ENCODE measurements at places on chromosomes 16 and 17.

DNA sequence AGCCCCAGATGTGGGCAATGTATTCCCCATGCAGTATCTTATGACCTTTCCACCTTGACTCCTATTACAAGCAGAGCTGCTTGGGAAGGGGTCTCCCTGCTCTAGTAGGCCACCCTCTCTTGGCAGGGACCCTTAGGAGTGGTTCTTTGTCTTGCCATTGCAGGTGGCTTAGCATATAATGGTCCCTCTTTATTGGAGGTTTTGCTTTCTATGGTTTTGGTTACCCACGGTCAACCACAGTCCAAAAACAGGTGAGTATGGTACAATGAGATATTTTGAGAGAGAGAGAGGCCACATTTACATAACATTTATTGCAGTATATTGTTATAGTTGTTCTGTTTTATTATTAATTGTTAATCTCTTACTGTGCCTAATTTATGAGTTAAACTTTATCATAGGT lies 472.8 kb upstream of the ASIC2 start:
- DNase-seq = no peak

GRCh38 chr16:4213737-4214136 lies 28.1 kb downstream of the SRL start:
- DNase-seq = no peak

DNA sequence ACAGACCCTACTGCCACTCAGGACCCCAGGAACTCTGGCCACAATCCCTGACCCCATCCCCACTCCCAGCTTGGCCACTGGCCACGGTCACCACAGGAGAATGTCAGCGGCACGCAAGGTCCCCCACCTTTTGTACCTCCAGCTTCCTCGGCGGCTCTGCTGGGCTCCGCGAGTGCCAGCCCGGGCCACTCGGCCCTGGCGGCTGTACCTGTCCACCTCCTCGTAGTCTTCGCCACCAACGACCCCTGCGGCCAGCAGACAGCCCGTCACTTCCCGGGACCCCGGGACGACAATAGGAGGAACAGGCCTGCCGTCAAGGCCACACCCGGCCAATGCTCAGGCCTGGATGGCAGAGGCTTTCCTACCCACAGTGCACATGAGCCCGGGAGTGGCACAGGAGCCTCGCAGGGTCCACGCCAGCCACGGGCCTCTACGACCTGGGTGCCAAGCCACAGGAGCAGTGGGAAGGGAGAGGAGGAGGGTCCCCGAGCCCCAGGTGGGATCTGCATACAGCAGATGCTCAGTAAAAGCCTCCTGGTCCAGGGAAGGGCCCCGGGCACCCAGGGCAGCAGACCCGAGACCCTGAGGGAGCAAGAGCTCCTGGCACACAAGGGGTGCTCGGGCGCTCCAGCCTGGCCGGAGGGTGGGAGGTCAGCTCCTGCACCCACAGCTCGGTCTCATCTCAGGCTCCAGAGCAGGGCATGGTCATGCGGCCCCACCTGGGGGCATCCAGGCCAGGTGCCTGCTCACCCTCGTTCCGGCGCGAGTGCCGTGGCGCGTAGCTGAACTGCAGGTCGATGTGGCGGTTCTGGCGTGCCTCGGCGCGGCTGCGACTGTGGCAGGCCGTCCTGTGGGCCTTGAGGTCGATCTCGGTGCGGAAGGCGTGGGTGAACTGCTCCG lies 7.9 kb downstream of the ZNF598 start:
- no peak for DNase-seq

GRCh38 chr16:8943966-8944759 lies 19.5 kb downstream of the USP7 start:
- DNase-seq = no peak

GRCh38 chr16:102060-102855 lies 24.2 kb downstream of the MPG start:
- DNase-seq = no peak

GRCh38 chr16:16004314-16004749 lies 54.9 kb downstream of the ABCC1 start:
- DNase-seq = no peak

DNA sequence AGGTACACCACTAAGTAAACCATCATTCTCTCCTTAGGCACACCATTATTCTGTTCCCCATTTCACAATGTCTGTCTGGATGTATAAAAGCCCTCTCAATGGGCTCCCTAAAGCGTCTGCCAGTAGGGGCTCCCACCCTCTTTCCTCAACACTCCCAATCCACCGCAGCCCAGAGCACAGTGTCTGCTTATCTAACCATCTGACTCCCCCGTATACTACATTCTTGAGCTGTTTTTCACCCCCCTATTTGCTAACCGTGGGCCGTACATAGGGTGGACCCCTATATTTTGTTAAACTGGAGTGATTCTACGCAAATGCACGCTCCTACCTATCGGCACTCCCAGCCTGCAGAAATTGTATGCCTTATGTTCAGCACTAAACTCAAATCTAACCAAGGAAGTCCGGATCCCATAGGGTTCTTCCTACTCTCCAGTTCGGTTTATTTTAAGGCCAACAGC lies 685 bp upstream of the PSMD3 start:
- DNase-seq = no peak

GRCh38 chr17:57779706-57780105 lies 34.6 kb upstream of the CCDC182 start:
- no peak for DNase-seq

GRCh38 chr16:5010576-5011329 lies 23.0 kb downstream of the NAGPA start:
- DNase-seq = no peak

- peak; percentile 94 for DNase-seq
Measured at GRCh38 chr17:43125133-43125966, at the start of gene BRCA1. Gene BRCA1, minus strand, starts transcription at chr17:43125364. Its CDS starts 1,268 bp downstream, at chr17:43124096.

GRCh38 chr17:75635610-75636202 lies 2.5 kb downstream of the SMIM5 start:
- DNase-seq = no peak

GRCh38 chr17:49987681-49988441 lies 7.2 kb downstream of the DLX3 start:
- DNase-seq = no peak

- no peak for DNase-seq
Measured at GRCh38 chr16:62764572-62764971, 728.3 kb upstream of the CDH8 start.

All from suprapubic skin (tissue), 4 donors.